ENCODE measurements at places on chromosomes 4 and X. TPM values are rescaled to one million over a fixed set of nuclear protein-coding genes. Genes with fewer than 3 reads are reported as not detected.

The MAML3 gene
- 6.5 TPM for total RNA-seq

The TRIM75 gene
- not detected for total RNA-seq

The PCYT1B gene
- total RNA-seq: 3.5 TPM

The NXF2 gene
- total RNA-seq: not detected

The TLR6 gene
- total RNA-seq: 6.0 TPM

The VSIG1 gene
- 0.24 TPM for total RNA-seq

The ARHGEF9 gene
- total RNA-seq: 94.0 TPM

The SMIM31 gene
- total RNA-seq: not detected

The ADGRG2 gene
- 1.0 TPM for total RNA-seq

The SOX3 gene
- total RNA-seq: not detected

GRCh38 chr4:120730777-120731320, 191.7 kb downstream of the PRDM5 start:
- no peak for DNase-seq

- no peak for DNase-seq
Measured at GRCh38 chr4:39043861-39044363, 11.7 kb upstream of the TMEM156 start.

GRCh38 chrX:108138814-108139702, 47.5 kb downstream of the ATG4A start:
- no peak for DNase-seq

DNA sequence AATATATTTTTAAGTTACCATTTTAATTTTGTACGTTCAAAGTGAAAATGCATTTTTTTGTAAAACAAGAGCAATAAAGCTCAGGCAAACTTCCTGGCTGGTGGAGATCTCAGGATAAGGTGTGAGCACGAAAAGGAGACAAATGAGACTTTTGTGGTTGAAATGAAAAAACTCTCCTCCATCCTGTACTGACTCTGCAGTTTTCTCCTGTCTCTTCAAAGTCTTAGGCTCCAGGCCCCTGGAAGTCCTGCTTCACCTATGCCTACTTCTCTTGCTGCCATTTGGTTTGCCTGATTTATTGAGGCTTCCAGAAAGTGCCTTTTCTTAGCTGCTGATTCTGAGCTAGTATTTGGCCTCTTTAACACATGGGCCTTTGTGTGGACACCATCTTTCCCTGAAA, 77.7 kb downstream of the MAML3 start:
- DNase-seq: no peak

DNA sequence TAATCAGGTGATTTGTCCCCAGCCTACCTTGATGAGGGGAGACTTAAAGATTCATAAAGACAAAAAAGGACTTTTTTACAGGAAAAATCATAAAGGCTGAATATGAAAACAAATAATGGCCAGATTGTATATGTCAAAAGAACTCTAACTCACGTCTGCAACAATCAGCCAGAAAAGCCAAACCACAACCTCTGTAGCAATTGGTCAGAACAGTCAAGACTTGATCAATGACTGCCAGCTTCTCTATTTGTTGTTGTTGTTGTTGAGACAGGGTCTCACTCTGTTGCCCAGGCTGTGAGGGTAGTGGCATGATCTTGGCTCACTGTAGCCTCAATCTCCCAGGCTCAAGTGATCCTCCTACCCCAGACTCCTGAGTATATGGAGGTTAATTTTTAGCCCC, 35.9 kb upstream of the PPA2 start:
- DNase-seq: no peak

- no peak for DNase-seq
Measured at GRCh38 chrX:9642270-9642995, 123.2 kb downstream of the GPR143 start.

DNA sequence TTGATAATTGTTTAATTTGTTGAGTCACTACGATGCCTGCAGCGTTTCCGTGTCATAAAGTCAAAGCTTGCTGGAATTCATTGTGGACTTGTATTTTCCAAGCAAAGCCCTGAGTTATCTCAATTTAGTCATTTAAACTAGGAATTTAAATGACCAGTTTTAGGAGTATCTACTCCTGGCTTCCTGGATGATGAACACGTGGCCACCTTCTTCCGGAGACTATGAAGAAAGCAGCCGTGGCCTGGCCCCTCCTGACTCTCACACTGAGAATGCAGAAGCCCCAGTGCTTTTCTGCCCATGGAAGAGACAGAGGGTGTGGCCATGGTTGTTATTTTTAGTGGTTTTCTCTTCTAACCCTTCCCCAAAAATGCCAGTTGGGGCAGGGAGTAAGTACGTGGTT, 250.7 kb upstream of the GATB start:
- no peak for DNase-seq

GRCh38 chr4:162497564-162498167, 333.9 kb upstream of the FSTL5 start:
- DNase-seq: no peak

- peak; percentile 24 for DNase-seq
Measured at GRCh38 chr4:5815641-5816040, 77.2 kb downstream of the CRMP1 start.

- no peak for DNase-seq
Measured at GRCh38 chr4:93394545-93395081, 433.9 kb upstream of the ATOH1 start.

GRCh38 chr4:144494280-144494679, 151.7 kb upstream of the HHIP start:
- DNase-seq: no peak

DNA sequence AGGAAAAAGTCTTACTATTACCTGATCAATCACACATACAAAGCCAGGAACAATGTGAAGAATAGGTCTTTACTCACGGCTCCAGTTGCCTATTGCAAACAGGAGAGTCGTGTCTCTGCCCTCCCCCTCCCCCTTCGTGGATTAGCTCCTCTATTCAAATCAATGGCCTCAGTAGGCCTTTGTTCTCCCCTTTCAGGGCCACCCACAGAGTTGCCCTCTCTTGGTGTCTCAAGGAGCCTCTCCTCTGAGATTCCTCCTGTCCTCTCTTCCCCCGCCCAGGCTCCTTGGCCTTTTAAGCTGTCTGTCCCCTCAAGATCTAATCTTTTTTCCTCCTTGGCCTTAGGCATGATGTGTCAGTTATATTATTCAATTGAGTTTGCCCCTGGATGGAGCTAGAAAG, 107.2 kb upstream of the NALF2 start:
- no peak for DNase-seq

DNA sequence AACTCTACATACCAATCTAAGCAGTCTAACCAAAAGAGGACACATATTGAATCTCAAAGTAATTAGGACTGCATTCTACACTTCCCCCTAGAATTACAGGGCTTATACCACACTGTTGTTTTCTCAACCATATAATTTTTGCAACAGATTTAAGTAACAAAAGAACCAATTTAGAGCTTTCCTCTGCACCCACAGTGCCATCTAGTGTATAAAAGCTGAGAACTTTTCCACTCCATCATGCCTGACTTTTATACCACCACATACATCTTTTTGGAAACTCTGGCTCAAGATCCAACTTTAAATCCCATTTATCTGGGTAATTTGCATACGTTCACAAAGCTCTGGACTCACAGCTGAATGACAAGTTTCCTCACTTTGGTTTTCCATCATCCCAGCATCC, 99.5 kb downstream of the EFHC2 start:
- DNase-seq: no peak

- DNase-seq: no peak
Measured at GRCh38 chrX:44459501-44459900, 83.2 kb downstream of the FUNDC1 start.

- no peak for DNase-seq
Measured at GRCh38 chr4:185115827-185116232, 27.2 kb upstream of the SLC25A4 start.

DNA sequence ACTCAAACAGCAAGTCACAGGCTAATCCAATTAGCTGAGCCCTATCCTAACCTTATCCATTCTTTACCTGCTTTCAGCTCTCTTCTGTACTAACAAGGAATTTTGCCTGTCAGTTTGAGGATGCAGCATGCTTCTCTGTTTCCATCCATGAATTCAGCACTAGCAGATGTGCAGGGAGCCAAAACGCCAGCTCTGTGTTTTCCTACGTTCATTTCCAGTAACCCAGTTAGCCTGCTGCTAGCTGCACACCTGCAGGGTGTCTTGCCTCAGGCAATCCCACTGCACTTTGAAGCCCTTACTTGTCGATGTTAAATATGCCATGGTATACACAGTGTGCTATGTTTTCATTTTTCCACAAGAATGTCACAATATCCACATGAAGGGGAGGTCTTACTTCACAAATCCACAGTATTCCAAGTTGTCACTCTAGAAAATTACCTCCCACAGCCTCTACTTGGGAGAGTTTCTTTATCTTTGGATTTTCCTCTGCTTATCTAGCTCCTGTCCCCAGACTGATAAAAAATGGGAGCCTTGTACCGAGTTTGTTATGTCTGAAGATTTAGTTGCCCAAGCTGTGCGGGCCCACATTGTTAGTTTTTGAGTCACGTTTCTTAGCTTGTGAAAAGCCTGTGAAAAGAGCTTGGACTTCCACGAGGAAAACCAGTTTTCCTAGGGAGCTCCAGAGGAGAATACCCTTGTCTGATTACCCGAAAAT, 127.6 kb upstream of the HHIP start:
- DNase-seq: no peak

- DNase-seq: peak; percentile 92
Measured at GRCh38 chrX:1239681-1240142, 27.3 kb upstream of the CRLF2 start.
